SIG-M5 (cell line): ENCODE measurements at places on chromosomes 3 and 15.

DNA sequence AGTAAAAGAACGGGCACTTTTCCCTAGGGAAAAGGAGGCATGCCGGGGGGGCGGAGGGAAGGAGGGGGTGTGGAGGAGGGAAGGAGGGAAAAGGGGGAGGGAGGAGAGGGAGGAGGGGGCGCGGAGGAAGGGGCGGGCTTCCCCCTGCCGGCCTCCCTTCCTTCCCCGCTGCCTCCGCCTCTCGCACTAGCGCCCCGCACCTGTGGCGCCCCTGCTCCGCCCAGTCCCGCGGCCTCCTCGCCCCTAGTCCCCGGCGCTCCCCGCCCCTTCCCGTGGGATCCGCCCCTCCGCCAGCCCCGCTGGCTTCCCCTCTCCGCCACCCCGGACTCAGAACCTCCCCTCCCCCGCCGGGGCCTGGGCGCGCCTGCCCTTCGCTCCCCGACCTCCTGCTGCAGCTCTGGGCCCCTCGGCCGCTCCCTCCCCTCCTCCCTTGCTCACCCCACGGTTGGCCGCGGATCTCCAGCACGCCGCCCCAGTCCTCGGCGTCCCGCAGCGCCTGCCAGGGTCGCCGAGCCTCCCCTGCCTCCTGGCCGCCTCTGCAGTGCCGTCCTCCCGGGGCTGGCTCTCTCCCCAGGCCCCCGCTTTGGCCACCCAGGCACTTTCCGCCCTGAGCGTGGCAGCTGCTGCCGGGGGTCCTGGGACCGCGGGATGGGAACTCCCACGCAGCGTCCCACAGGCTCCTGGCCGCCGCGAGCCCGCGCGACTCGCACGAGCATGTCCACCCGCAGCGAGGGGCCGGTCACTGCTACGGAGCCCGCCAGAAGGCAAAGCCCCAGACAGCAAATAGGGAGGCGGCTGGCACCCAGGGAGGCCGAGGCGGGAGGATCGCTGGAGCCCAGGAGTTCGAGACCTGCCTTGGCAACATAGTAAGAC is 147.4 kb downstream of the TJP1 start:
- DNase-seq, result no peak

- no peak for DNase-seq
Measured at GRCh38 chr15:93700051-93700450, 531.3 kb upstream of the MCTP2 start.

DNA sequence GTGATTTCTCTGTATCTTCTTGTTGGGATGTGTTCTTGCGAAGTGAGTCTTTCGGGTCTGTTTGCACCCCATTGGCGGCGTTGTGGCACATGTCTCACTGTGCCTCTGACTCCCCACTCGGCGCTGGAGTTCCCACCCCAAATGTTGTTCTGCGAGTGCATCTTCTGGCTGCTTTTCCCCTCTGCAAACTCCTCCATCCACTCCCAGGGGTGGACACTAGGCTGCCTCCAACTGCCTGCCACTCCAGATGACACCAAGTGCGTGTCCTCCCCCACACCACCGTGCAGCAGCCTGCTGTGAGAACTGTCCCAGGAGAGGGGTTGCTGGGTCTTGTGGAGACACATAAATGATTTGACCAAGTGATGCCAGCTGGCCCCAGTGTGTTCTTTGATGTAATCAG is 17.6 kb downstream of the EFCC1 start:
- no peak for DNase-seq

DNA sequence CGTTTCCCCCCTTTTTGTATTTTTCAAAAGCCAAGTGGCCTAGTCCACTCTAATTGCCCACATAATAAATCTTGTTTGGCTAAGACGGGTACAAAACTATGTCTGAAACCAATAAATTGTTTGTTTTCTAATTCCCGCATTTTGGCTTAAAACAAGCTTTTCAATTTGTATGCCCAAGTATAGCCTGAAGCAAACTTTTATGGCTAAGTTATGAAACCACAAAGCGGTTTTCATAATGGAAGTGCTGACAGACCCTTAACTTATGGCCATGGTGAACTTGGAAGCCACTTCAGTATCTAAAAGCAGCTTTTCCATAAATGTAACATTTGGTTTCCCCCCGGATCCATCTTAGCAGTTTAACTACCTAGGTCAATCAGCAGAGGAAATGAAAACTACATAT is 29.9 kb upstream of the POLR2M start:
- DNase-seq, result no peak

DNA sequence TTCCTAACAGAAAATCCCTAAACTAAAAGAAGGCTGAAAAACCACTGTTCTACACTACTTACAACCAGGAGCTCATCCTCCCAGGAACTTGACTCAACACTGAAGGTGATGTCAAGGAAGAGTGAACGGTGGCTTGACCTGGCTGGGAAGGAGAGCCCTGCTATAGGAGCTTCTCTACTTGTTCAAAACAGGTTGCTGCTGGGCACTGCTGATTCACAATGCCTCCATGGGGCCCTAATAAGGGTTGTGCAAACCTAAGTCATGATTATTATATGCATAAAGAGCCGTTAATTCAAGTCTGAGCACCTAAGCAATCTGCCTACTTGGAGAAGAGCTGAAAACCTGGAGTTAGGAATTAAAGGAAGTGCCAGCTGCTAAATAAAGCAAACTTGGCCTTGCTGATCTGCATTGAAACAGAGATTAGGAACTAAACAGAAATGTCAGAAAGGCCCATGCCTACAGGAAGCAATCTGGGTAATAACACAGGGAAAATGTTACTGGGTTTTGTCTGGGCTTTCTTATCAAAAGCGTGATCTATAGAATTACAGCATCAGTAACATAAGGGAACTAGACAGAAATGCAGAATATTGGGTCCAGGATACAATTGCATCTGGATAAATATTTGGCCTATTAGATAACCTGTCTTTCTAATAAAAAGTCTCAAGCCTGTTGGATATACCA is 243.2 kb downstream of the NEK10 start:
- no peak for DNase-seq

- DNase-seq, result no peak
Measured at GRCh38 chr3:77939726-77940125, 899.8 kb downstream of the ROBO2 start.
